Effector memory CD4-positive, alpha-beta T cell (primary cell): ENCODE measurements at places on chromosomes 11 and 22.

GRCh38 chr22:48382197-48382596 lies 1445.5 kb downstream of the BRD1 start:
- DNase-seq, result no peak

DNA sequence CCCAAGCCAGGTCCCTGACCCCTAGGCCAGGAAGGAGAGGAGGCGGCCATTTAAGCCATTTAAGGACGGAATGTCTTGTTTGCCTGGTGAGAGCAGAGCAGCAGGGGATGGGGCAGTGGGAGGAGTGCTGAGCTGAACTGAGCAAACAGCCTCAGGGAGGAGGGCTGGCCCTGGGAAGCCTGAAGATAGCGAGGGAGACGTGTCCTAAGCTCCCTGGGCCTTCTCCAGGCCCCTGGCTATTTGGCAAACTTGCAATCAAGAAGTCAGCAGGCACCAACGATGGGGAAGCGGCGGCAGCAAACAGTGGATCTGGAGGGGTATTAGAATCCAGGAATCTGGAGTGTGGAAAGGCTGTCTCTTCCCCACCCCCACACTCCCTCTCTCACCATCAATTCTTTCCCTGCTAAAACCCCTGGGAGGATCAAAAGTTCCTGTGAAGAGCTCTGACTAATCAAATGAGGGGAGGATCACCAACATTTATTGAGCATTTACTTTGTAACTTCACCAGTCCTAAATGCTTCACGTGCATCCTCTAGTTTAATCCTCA lies 8.8 kb downstream of the BCL9L start:
- no peak for DNase-seq

DNA sequence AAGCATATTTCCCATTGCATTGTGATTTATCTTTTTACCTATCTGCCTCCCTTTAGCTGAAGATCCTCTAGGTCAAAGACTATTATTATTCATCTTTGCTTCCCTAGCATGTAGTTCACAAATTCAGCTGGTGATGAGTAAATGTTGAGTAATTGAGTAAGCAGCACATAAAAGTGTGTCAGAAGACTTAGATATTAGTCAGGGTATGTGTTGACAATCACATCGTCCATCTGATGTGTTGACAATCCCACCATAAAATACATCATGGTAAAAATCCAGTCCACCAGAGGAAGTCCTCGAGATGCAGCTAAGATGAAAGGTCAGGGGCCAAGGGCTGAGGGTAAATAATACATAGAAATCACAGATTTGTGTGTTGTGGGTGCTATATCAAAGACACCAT lies 22.9 kb upstream of the ABTB2 start:
- DNase-seq, result no peak

DNA sequence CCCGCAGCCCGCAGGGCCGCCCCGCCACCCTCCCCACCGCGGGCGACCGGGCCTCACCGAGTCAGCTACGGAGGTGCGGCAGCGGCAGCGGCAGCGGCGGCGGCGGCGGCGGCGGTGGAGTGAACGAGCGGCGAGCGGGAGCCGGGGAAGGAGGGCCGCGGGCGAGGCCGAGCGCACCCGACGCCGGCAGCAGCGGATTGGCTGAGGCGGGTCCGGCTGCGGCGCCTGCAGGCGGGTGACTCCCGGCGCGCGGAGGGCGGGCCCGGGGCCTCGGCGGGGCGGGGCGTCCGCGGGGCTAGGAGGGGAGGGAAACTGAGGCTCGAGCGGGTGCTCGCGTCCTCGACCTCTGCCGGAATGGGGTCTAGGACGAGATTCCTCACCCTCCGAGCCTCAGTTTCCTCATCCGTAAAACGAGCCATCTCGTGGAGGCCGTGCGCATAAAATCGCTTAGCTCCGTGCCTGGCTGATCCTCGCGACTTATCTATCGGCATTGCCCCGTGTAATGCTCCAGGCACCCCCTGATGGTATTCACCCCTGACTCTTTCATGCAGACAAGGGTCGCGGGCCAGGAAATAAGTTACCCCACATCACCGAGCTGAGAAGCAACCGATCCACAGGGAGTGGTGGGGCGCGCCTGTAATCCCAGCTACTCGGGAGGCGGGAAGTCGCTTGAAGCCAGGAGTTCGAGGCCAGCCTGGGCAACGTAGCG lies at the start of gene CPT1A:
CPT1A (minus strand) TSS at position 199 of the 709 bp plus-strand sequence. CDS start 26,442 bp downstream, outside the sequence.
- DNase-seq, result peak; percentile 56

GRCh38 chr11:70333261-70333660 lies 62.8 kb downstream of the PPFIA1 start:
- no peak for DNase-seq

GRCh38 chr22:21734540-21735199 lies 924 bp downstream of the YPEL1 start:
- DNase-seq, result no peak

GRCh38 chr11:1782031-1782590 lies 18.4 kb upstream of the CTSD start:
- DNase-seq, result no peak

DNA sequence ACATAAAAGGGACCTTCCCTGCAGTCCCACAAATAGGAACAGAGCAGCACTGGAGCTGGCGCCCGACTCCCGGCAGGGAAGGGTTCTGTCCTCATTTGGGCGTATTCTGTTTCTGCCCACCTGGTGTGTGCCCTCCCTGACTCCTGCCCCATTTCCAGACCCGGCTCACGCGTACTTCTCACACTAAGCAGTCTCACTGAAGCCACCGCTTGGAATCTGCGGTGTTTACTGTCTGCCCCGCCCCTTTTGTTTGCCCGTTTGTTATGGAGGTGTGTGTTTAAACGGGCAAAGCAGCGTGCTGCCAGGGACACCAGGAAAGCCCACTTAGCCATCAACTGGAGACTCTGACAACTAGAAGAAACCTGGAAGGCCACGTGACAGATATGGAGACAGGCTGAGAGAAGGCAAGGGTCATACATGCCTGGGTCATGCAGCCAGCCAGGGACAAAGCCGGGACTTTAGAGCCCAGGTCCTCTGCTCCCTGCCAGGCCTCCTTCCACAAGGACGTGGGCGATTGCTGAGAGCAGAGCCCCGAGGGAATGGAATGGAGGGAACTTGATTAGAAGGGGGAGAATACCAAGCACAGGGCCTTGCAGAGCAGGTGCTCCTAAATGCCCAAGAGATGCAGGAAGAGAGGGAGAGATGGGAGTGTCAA lies 8.7 kb upstream of the EFCAB6 start:
- DNase-seq, result no peak
